ENCODE measurements at places on chromosomes 3 and 15.

GRCh38 chr3:12405432-12406272 lies 78.6 kb upstream of the TSEN2 start:
- no peak for DNase-seq

- DNase-seq: no peak
These were observed 33.4 kb upstream of the STRIT1 start for GRCh38 chr3:155326901-155327300.

GRCh38 chr3:120331076-120331475 lies 18.1 kb downstream of the LRRC58 start:
- DNase-seq: no peak

- DNase-seq: no peak
These were observed 11.1 kb downstream of the ARHGAP31 start for GRCh38 chr3:119305286-119305685.

DNA sequence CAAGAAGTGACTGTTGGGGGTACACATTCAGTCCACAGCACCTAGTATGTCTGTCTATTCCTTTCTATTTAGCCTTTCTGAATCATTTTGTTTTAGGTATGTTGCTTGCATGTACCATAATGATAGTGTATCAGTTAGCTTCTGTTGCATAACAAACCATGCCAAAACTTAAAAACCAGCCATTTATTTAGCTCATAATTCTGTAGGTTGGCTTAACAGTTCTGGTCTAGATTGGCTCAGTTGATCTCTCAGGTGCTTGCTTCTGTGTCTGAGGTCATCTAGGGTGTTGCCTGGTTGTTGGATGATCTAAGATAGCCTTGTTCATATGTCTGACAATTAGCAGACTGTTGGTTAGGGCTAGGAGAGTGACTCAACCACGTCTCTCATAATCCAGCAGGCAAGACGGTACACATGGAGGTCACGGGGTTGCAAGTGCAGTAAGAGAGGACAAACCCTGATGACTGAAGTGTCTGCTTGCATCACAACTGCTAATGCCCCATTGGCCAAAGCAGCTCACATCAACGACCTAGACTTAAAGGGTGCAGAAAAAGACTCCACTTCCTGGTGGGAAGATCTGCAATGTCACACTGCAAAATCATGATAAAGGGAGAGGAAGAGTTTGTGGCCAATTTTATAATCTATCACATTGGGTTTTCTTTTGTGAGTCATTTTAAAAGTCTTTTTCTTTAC lies 6.8 kb upstream of the PDCD6IP start:
- DNase-seq: no peak

DNA sequence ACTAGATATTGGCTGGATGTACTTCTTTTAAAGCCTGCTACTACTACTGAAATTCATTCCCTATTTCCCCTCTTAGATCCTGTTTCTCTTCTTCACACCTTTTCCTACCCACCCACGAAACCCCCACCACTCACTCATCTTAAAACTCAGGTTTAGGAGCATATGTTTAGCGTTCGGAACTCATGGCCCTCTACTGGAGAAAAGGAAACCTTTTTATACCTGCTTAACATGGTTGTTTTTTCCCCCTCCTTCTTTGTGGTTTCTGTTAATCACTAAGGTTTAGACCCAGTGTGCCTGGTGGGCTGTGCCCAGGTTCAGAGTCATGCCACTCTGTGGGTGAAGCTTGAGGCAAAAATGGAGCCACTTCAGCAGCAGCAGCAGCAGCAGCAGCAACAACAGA lies 2.6 kb downstream of the ARID3B start:
- no peak for DNase-seq

DNA sequence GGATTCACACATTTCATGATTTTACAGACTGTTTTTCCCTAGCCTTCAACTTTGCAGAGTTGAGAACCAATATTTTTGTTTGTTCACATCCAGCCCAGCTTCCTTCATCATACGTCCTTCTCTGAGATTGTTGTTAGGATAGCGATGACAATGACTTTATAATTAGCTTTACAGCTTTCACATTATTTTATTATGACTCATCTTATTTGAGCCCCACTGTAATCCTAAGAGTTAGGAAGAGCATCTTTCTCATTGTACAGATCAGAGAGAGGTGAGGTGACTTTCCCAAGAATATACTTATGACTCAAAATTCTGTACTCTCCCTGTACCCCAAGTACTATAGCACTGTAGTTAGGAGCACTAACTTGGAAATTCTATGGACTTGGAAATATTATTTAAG lies 156.1 kb downstream of the ALDH1A2 start:
- DNase-seq: no peak

DNA sequence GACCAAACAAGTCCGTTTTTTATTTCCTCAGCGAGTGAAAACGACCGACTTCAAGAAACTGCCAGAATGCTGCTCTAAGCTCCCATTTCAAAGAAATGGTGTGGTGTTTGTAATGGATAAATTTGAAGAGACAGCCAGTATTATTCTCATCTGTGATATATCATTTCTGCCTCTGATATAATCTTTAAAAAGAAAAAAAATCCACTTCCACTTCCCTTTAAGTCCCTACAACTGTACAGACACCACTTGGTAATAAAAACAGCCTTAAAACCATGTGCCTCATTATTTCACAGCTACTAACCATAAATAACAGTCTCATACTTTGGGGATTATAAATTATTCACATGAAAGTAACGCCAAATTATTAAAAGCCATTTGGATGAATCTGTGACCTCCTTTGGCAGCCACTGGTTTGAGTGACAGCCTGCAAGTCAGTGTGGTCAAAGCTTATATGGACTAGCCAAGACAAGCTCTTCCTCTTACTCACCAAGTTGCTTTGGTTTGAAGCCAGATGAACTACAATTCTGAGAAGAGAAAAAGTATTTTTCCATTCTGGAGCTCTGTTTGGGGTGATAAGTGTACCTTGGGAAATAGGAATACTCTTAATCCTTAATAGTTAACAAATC lies 168.0 kb downstream of the SHOX2 start:
- DNase-seq: no peak

DNA sequence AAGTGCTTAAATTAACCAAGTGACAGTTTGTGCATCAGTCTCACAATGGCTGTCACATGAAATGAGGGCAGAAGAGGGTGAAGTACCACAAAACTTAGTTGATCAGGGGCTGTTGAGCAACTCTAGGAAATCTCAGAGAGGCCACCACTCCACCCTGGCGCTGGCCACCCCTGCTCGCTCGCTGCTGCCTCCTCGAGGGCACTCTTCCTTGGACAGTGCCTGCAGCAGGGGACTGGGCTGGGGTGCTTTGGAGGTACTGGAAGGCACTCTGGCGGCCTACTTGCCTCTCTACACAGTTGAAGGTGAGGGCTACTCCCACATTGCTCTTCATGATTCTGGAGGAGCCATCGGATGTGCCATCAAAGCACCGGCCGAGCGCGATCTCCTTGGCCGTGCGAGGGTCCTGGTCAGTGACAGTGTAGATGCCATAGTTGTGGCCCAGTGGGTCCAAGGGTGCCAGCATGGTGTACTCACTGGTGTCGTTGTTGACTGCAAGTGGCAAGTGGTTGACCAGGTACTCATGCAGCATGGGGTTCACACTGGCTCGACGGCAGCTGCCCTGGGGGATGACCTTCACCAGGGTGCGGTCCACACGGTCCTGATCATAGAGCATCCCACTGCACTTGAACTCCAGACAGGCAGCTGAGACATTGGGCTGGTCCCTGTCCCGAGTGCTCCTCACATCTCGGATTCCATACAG lies 11.6 kb upstream of the CLPX start:
- DNase-seq: no peak

DNA sequence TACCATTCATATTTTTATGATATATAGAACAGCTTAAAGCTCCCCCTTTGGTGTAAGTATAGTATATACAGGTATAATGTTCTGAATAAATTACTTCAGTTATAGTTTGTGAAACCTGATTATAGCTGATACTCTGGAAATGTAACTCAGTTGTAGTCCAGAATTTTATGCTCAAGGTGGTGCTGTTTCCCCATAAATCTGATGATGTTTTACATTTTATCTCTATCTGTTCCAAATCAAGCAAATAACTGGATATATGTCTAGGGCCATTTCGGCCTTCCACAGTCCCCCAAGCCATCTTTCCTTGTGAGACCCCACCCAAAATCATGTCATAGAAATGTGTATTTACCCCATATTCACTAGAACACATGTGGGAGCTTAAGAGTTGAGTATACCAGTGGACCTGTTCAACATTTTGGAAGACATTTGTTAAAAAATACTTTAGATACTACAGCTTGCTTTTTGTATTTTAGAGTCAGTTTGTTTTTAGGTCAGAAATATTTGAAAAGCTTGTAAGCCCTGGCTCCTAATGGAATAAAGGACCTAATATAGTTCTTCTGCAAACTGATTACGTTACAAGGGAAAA lies 107.1 kb downstream of the ATG7 start:
- DNase-seq: no peak

DNA sequence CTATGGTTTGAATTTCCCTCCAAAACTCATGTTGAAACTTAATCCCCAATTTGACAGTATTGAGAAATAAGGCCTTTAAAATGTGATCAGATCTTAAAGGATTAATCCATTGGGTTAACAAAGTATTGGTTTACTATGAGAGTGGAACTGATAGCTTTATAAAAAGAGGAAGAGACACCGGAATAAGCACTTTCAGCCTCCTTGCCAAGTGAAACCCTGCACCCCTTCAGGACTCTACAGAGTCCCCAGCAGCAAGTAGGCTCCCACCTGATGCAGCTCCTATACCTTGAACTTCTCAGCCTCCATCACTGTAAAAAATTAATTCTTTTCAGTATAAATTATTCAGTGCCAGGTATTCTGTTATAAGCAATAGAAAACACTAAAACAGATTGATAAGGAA lies 348.3 kb downstream of the CGGBP1 start:
- no peak for DNase-seq

- DNase-seq: no peak
These were observed 23.1 kb upstream of the GOLGA8B start for GRCh38 chr15:34606545-34606944.

DNA sequence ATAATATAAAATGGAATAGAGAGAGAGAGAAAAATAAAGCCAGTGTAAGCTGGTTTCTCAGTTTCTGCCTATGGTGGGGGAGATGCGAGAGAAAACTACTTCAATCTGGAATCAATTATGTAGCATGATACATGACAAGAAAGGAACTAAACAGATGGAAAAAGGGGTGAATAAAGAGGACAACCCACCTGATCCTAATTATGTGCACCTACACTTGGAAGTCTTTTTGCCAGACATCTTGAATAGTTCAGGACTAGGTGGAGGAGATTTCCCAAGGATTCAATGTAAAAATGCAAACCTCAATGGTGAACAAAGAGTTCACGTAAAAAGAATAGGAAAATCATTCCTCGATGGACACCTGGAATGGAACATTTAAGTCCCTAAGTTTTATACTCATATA lies 524.4 kb upstream of the RGMA start:
- no peak for DNase-seq

DNA sequence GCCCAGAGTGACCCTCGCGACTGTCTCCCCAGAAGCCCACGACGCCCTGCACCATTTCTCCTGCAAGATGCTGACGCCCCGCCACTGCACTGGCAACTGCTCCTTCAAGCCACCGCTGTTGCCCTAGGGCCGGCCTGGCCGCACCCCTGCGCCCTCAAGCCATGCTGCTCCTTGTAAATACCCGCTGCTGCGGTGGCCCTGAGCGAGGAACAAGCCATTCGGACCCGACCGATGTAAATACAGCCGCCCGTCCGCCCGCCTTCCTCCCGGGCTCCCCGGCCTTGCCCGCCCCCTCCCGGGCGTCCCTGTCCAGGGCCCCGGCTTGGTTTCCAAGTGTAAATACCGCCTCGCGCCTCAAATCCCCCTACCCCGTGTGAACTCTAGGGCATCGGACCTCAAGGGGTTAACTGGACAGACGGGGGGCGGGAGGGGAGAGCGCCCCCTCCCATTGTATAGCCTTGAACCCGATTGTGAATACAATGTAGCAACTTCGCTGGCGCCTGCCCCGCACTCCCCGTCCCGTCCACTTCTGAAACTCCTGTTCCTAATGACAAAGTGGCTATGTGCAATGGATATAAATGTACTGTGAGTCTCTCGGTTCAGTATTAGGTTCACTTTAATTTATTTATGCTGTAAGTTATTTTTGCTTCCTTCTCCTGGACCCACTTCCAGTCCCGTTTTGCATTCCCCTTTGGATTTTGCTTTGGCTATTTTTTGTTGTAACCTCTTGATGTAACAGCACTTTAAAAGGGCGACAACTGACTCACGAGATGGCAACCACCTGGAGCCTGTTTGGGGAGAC lies 5.9 kb downstream of the RNU6-1 start:
- DNase-seq: no peak

DNA sequence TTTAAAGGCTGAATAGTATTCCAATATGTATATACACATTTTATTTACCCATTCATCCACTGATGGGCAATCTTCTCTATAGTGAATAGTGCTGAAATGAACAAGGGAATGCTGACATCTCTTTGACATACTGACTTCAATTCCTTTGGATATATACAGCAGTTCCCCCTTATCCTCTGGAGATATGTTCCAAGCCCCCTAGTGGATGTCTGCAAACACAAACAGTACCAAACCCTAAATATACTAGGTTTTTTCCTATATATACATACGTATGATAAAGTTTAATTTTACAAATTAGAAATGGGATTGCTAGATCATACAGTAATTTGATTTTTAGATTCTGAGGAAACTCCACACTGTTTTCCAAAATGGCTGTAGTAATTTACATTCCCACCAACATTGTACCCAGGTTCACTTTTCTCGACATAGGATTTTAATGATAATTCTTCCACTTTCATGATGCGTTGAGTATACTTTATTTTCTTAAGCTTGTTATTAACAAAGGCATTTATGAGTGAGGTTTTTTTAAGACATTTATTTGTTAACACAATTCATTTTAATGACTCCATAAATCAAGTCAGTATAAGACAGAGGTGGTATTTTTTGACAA lies 38.2 kb downstream of the VPS13C start:
- no peak for DNase-seq

DNA sequence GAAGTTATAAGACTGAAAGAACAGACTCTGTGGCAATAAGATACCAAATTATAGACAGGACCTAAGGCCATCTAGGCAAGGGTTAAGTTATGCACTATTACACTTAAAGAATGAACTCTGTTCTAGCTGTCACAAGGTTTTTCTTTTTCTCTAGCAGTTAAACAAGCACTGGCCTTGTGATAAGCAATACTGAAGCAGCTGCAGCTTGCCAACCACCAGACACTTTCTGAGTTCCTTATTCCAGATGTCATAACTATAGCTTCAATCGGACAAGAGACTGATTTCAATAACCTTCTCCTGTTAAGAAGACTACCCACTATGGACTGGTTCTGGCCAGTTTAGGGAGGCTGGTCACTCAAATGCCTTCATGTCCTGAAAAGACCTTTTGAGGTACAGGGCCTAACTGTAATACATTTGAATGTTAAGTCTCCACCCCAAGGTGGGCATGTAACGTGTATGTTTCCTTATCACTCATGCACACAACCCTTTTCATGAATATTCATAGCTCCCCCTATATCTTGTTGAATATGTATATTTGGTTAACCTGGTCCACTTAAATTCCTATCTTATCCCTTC lies 85.8 kb downstream of the CFAP20DC start:
- no peak for DNase-seq

DNA sequence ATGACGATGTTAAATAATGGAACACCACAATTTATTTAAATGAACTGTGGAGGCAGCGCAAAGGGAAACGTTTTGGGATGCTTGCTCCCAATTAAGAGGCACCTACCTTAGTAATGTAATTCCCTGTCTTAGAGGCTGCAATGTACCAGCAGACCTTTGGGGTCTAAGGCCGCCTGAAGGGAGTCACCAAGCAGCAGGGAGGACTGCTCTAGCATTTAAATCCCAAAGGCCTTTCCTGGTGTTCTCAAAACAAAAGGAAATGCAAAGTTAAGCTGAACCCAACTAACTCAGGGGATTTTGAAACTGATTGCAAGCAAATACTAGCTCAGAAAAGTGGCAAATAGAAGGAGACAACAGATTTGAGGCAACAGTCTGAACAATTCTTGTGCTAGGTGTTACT lies 510.8 kb downstream of the GABRG3 start:
- DNase-seq: no peak

All from DMS79 (cell line).